Muscle of back (tissue), 13 donors: ENCODE measurements at places on chromosomes 13 and 19.

DNA sequence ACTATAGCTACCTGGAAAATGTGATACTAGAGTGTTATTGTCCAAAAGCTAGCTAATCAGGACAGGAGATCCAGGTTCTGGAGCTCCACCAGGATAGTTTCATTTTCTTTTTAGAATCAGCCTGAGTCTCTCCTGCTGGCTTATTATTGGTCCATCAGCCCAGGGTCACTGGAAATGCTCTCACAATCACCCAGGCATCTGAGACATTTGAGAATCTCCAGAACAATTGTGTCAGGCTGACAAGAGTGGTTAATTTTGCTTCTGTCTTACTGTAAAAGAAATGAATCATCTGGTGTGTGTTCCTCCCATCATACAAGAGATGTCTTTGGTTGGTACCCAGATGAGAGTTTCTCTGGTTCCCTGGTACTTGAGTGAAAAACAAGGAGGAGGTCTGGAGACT is 43.6 kb upstream of the ZNF681 start:
- DNase-seq: no peak

DNA sequence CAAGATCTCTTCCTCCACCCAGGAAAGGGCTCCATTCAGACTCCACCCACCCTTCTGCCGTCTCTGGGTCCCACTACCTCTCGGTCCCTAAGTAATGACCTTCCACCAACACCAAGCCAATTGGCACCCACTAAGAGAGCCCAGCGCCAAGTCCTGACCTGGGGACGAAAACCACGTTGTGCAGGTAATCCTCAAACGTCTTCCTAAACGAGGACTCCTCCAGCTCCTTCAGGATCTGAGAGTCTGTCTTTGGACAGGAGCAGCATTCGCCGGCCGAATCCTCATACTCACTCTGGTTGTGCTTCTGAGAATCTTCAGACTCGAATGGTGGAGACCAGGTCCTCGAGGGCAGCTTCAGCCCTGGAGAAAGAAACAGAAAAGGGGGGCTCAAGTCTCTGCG is 83.1 kb downstream of the ZNF557 start:
- no peak for DNase-seq

DNA sequence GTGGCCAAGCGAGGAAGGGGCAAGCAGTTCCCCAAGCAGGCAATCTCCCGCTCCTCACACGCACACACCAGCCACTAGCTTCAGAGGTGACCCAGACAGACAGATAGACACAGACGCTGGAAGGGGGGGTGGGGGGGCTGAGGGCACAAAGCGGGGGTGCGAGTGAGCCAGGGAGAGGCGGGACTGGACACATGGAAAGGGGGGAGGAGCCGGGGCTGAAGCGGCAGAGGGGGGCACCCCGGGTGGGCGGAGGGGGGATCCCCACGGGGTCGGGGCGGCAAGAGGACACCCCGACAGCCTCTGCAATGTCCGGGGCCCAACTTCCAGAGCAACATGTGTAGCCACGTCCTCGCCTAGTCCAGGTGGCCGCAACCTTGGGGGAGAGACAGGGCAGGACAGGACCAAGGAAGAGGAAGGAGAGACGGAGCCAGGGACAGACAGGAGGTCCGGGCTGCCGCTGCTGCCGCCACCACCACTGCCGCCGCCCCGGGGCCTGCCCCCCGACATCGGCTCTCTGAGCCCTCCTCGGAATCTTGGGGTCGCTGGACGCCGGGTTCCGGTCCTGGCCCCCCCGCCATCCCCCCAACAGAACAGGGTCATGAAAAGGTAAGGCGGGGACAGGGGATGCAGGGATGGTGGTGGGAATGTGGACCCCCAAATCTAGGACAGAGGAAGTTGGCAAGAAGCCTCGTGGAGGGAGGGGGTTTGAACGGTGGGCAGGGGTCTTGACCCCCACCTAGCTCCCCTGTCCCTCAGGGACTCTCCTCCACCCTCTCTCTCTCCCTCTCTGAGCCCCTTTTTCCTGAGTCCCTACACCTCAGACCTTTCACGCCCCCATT is 1.1 kb downstream of the GRIN2D start:
- no peak for DNase-seq

DNA sequence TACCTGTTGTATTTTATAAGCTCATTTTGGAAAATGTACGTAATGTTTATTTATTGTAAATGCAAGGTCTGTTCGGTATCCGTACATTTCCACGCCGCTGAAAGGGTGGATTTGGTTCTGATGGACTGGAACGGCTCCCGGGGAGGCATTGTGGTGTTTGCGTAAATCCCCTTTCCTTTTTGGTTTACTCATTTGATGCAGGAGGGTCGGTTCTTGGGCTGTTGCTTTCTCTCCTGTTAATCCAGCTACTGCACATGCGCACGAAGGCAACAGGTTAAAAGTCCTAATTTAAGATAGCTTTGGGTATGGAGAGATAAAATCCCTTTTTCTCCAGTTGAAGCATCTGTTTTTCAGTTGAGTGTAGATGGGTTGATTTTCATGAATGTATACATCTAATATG is 224.4 kb downstream of the TM9SF2 start:
- no peak for DNase-seq
